Left renal pelvis (tissue), 4 donors: ENCODE measurements at places on chromosomes 2 and 18.

GRCh38 chr2:16320716-16321115, 344.9 kb downstream of the CYRIA start:
- DNase-seq, result no peak

GRCh38 chr2:223996391-223996790, 39.1 kb downstream of the MRPL44 start:
- DNase-seq, result no peak

- DNase-seq, result no peak
Observed at GRCh38 chr2:150228936-150229335, 258.5 kb downstream of the RND3 start.

DNA sequence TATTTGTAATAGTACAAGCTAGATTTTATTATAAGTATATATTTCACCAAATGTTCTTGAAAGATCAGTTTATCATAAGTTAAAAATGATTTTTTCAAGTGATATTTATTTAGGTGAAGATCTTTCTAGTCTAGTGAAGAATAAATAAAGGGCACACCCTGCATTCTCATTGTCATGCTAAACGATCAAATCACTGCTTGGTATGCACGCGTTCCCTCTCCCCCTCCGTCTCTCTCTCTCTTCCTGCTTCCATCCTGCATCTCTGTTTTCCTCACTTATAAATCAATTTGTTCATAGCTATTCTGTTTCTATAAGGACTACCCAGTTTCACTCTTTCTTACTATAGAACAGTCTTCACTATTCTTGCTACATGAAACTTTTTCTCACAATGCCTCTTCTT, 1067.4 kb downstream of the LRP1B start:
- DNase-seq, result no peak

GRCh38 chr2:43348908-43349661, 122.7 kb upstream of the ZFP36L2 start:
- DNase-seq, result no peak

- no peak for DNase-seq
Observed at GRCh38 chr2:98334439-98335078, 11.7 kb upstream of the CNGA3 start.

DNA sequence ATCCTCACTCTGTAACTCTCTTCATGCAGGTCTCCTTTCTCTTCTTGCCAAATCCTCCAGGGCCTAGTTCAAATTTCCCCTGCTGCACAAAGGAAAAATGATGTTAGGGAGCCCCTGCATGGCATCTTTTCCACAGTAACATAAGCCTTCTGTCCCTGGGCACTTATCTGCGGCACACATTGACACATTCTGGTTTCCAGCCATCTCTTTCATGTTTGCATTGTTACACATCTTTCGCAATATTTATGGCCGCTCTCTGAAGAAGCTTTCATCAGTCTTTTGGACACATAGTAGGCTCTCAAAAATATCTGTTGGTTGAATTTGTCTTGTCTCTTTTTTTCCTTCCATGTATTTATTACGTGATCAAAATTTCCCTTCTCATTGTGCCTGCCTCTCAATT, 1806.1 kb upstream of the PIK3C3 start:
- no peak for DNase-seq

DNA sequence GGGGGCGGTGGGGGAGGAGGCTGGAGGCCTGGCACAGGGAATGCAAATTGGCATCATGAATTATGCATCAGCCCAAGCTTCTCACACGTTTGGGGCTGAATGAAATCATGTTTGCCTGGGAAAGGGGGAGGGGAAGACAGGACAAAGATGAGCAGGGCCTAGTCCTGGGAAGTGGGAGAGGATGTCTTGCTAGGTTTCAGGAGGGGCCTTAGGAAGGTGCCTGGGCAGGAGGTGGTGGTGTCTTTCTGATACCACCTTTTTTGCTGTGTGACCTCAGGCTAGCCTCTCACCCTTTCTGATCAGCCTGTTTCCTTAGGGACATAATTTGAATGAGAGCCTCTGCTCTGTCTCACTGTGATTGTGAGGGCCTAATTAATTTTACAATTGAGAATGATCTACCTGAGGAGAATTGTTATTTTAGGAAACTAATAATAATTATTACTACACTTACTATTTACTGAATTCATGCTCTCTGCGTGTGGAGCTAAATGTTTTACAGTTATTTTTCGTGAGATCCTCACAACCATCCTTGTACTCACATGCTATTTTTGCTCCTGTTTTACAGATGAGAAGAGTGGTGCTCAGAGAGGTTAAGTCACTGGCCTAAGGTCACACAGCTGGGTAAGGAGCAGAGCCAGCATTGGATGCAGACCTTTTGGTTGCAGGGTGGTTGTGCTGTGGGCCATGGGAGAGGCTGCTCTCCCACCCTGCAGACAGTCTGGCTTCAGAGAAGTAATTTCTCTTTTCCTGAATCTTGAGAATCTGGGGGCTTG, 39.6 kb downstream of the INHBB start:
- no peak for DNase-seq

DNA sequence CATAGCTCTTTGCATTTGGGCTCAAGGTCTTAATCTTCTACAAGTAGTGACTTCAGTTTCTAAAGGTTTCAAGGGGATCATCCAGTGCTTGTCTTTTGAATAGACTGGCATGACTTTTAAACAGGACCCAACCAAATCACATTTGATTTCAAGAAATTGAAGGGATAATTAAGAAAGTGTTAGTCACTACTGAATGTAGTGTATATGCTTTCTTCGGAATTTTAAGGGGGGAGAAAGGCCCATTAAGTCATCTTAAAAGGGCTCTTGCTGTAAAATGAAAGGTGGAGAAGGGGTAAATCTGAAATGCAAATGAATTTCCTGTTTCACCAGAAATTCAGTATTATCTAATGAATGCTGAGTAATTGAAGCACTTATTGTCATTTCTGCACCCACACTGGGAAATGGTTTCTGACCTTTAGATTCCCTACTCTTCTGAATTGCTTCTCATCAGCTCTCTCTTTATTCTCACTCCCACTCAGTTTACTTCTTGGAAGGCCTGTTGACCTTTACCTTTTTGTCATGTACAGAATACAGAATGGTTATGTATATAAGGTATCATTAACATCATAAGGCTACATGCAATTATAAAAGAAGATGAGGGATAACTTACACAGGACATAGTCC, 241.4 kb downstream of the SLC8A1 start:
- no peak for DNase-seq

DNA sequence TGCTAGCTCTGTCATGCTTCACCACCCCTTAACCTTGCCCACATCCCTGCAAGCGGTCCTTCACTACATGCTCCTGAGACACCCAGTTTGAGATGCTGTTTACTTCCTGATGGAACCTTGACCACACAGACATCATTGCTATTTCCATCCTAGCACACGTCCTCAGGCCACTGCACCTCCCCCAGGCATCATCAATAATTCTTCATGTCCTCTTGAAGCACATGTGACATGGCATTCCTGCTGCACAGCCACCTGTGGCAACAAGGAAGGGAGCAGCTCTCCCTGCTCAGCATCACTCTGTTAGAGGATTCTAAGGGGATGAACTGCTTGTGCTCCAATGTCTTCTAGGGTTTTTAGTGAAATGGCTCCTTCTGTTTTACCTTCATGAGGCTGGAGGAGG, 26.1 kb upstream of the ST3GAL5 start:
- DNase-seq, result peak; percentile 41

DNA sequence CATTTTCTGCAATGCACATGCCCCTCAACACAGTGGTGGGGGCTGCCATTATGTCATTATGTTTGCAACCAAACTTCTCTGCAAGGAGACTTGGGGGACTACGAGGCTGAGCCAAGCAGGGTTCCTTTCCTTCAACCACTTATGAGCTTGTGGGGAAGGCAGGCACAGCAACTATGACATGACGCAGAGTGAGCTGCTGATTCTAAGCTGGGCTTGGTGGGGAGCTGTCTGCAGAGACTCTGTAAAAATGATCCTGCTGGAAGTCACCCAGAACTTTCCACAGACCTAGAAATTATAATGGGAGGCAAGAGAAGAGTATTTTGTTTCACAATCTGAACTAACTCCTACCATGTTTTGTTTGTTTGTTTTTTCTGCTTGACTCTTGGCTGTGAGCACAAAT, 55.6 kb downstream of the INPP5D start:
- DNase-seq, result no peak

- no peak for DNase-seq
Observed at GRCh38 chr2:67851016-67851415, 211.8 kb downstream of the C1D start.

DNA sequence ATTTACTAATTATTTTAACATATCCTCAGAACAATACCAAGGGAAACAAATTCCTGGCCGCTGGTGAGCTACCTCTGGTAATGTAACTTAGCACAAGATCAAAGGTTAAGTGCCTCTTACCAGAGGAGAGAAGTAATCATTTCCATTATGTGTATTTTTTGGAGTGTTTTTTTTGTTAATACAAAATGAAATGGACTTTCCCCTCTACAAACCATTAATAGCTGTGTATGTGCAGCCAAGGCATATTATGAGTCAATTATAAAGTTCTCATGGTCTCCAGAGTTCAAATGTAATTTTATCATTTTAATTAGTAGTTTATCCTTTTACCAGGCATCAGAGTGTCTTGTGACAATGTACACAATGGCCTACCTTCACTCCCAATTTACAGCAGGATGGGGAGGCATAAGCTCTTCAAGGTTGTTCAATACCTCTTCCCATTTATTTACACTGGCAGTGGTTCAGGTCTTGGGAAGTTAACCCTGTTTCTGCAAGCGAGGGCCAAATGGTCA, 242.2 kb downstream of the TGIF1 start:
- no peak for DNase-seq

DNA sequence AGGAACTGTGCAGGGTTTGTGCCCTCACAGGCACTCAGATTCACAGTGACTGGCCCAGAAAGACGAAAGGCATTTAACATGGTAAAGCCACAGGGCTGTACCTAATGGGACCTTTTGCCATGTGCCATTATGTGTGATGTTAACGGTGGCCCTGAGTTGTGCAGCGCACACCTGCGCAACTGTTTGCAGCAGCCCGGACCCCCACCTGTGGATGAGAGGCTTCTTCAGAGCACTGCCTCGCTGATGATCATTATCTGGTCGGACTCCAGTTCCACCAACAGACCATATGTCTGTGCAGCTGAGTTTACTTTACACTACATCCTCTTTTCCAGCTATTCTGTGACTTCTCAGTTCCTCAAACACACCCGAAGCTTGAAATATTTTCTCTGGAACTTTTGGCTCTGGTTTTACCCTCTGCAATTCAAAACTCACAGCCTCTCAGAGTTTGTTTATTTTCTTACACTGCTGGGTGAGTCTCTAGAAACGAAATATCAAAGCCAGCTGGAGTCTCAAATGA, 35.6 kb upstream of the UBE2F start:
- DNase-seq, result no peak

DNA sequence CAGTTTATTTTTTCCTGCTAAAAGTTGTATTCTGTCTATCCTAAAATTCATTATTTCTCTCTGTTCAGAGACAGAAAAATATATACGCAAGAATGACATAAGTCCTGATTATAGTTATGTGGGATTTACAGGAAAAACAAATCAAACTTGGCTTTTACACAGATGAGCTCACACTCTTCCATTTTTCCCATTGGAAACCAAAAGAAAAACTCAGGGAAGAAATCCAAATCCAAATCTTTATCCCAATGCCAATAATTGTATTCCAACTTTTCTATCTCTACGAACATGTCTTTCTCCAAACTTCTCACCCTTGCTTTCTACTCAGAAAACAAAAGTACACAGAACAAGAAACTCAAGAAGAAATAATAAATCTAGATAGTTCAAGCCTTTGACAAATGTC, 249.1 kb upstream of the TMEFF2 start:
- DNase-seq, result no peak

DNA sequence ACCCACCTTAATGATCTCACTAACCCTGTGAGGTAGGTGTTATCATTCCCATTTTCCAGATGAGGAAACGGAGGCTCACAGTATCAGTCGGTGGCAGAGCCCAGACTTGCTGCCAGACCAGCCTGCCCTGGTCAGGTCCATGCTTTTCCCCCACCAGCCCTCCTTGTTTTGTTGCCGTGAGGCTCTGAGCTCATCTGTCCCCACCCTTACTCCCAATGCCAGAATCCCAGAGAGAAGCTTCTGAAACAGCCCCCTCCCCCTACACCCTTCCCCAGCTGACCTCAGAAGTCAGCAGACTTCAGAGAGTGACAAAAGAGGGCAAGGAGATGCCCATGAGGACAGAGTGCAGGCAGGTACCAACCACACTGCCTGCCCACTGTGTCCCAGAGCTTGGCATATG, 20.8 kb upstream of the TNS1 start:
- DNase-seq, result no peak

DNA sequence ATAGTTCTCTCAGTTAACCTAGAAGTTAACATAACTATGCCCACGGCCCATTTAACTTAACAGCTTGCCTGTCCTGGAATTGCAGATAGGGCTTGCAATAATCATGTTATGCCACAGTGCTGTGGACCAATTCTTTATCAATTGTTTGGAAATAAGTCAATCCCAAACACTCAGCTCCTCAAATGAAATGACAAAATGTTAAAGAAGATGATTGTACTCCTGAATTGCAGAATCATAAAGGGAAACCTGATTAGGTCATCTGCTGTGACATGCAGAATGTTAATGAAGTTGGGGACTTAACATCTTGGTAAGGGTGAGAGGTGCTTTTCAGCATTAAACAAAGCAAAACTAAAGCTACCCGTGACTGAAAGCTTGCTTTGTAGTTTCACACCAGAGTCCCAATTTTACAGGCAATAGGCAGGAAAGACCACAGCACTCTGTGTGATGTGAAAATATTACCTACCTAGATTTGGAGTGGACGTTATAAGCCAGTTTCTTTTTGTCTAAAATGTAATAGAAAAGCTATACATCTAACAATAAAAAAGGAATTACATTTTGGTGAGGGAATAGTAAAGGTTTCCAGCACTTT, 364.0 kb downstream of the GPD2 start:
- DNase-seq, result no peak

DNA sequence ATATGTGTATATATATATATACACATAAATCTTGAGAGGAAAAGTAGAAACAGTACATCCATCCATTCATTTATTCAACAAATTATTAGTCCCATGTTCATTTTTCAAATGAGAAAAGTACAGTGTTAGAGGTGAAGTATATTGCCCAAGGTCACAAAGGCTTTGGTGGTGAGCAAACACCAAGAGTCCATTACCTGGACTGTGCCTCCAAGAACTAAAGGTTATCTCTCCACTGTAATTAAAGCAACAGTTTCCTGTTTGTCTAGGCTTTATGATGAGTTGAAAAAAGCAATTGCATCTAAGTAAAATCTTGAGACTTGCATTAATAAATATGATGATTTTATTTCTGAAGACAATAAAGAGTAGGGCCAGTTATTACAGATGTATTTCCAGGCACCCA, 44.7 kb upstream of the EPB41L3 start:
- DNase-seq, result no peak
